SJSA1 (cell line): ENCODE measurements at places on chromosomes 12 and 14. TPM values are rescaled to one million over a fixed set of nuclear protein-coding genes. Genes with fewer than 3 reads are reported as not detected.

Gene TRAF3
- 19.0 and 24.2 TPM in 2 replicates for total RNA-seq

- no peak for DNase-seq
Measured at GRCh38 chr14:95233702-95234241, 76.4 kb upstream of the DICER1 start.

GRCh38 chr12:120132863-120133385 lies 16.4 kb upstream of the RAB35 start:
- no peak for DNase-seq

GRCh38 chr12:6206327-6206726 lies 6.1 kb downstream of the CD9 start:
- no peak for DNase-seq

- DNase-seq: no peak
Measured at GRCh38 chr14:105484997-105485393, 1.7 kb upstream of the CRIP1 start.
